ENCODE measurements at places on chromosomes 3 and 15. TPM values are rescaled to one million over a fixed set of nuclear protein-coding genes. Genes with fewer than 3 reads are reported as not detected.

- DNase-seq = no peak
Observed at GRCh38 chr15:41827290-41827879, 507 bp upstream of the JMJD7 start.

DNA sequence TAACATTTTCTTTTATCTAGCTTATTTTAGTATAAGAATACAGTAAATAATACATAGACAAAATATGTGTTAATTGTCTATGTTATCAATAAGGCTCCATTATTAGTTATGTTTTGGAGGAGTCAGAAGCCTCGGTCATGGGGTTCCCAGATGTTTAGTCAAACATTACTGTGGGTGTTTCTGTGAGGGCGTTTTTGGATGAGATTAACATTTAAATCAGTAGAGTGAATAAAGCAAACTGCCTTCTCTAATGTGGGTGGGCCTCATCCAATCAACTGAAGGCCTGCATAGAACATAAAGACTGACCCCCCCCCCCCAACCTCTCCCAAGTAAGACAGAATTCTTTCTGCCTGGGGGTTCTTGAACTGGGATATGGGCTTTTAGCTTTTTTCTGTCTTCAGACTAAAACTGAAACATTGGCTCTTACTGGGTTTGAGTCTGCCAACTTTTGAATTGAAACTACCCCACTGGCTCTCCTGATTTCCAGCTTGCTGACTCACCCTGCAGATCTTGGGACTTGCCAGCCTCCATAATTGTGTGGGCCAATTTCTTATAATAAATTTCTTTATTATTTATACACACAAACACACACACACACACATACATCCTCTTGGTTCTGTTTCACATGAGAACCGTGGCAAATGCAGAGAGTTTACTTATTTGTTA lies 192.0 kb downstream of the TPRG1 start:
- DNase-seq = peak; percentile 33

GRCh38 chr3:38039101-38039898 lies at the start of gene DLEC1:
TSS of gene DLEC1 (plus strand) at chr3:38039208. CDS start at chr3:38039226, 18 bp downstream.
- peak; percentile 47 for DNase-seq

- DNase-seq = no peak
Observed at GRCh38 chr3:196931828-196932587, 10.3 kb downstream of the NCBP2 start.

- DNase-seq = no peak
Observed at GRCh38 chr3:127215714-127216414, 22.9 kb downstream of the PRR23E start.

DNA sequence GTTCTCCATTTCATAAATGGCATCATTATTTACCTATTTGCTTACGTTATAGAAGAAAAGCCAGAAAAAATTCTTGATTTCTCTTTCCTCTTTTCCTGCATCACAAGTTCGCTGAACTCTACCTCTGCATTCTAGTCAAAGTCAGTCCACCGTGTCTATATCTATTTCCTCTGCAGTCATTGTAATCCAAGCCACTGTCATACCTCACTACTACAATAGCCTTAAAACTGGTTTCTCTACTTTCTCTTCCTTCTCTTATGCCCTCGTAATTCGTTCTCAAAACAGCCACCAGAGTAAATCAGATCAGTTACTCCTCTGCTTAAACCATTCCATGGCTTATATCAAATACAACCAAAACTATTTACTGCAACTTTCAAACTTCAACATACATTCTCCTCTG lies 13.4 kb upstream of the FAM81A start:
- DNase-seq = no peak

DNA sequence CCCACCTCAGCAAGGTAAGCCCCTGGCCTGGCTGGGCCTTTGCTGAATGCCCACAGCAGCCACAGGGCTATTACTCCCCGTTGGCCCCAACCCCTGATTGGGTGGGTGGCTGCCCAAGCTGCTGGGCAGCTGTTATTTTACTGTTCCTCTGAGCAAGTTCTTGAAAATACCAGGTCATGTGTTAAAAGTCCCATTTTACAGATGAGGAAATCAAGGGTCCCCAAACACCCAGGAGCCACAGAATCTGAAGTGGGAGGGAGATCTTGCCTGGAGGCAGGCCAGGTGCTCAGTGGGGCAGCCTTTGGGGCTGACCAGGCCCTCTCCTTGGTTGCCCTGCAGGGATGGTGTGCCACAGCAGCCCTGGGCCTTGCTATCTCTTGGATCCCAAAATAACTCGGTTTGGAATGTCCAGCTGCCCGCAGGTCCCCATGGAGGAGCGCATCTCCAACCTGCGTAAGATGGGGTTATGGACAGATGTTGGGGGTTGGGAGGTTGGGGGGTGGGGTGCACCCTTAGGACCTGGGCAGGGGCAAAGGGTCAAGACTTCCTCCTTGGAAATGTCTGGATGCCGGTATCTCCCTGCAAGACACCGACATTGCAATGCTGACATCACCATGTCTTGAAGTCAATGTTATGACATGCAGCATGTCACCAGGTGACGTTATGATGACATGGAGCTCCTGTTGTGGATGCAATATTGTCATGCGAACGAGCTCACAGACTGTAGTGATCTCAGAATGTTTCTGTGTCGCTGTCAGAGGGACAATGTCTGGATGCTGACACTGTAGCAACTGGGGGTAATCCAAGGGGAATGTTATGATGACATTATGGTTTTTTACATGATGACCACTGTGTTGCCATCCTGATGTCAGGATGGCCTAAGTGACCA lies 13.3 kb upstream of the CSPG4 start:
- no peak for DNase-seq

DNA sequence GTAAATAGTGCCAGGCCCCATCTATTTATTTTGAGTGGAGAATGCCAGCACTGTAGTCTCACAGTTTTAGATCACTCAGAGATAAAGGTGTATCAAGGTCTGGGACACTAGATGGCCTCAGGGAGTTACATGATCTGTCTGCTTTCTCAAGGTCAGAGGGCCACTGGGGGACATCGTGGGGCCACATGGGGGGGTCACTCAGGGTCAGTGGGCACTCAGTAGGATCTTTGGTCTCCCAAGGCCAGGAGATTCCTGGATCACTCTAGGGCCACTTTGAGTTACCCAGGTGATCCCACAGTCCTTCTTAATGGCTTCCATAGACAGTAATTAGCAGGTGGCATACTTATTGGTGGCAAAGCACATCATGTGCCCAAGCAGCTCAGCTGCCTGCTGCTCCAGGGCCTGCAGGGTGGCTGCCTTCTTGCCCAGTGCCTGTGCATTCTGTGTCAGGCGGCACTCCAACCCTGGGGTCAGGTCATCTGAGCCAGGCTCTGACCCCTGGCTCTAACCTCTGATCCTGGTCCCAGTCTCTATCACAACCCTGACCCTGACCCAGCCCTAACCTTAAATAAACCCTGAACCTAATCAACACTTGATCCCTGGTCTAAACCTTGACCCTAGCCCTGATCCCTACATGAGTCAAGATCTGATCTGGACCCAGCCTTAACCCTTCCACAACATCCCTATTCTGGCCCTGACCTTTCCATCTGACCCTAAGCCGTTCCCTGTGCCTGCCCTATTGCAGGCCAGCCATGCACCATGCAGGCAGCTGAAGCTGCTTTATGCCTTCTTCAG lies 1.8 kb upstream of the LAMB2 start:
- DNase-seq = no peak

DNA sequence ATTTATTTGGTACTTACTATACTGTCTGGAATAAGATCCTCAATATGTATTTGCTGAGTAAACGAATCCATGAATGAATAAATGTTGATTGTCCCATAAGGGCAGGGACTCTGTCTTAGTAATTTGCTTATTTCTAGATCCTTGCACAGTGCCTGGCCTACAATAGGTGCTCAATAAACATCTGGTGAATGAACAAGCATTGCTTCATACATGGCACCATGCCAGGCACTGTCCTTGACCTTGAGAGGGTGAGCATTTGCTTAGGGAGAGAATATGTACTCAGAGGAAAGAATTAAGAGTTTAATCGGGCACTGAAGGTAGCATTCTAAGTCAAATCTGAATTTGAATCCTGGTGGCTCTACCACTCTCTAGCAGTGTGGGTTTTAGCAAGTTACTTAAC lies 282.1 kb downstream of the THSD4 start:
- peak; percentile 5 for DNase-seq

Gene RBM6
- total RNA-seq = 49.0 TPM

Gene CNOT10
- total RNA-seq = 23.9 TPM

DNA sequence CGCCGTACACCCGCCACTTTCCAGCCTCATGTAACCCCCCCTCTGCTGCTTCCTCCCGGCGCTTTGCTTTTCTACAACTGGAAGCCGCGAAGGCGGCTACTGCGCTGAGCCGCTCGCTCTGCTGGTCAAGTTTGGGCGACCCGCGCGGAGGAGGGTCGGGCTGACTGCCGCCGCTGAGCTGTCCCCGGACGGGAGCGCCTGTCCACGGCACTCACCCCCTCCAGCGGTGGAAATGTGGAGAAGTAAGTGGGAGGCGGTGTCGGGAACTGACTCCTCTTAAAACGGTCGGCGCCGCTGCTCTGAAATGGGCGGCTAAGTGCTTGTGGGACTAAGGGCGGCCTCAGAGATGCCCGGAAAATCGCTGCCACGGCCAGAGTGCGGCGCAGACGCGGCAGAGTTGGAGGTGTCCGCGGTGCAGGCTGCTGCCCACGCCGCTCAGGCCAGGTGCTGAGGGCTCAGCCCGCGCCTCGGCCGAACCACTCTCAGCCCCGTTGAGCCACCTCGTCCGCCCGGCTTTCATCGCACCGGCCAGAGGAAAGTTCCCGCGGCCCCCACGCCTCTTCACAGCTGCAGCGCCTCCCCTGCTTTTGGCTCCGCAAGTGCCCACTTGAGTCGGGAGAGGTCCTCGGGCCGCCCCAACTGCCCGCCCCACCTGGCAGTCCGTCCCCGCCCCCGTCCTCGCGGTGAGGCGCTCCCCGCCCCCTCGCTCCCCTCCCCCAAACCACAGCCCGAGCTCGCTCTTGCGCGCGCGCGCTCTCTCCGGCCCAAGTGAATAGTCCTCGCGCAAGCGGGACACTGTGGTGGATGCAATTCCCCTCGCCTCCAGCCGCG lies at the start of gene EPHA6:
Gene EPHA6 (plus strand): TSS at position 775 of the 831 bp plus-strand sequence.
- peak; percentile 36 for DNase-seq

DNA sequence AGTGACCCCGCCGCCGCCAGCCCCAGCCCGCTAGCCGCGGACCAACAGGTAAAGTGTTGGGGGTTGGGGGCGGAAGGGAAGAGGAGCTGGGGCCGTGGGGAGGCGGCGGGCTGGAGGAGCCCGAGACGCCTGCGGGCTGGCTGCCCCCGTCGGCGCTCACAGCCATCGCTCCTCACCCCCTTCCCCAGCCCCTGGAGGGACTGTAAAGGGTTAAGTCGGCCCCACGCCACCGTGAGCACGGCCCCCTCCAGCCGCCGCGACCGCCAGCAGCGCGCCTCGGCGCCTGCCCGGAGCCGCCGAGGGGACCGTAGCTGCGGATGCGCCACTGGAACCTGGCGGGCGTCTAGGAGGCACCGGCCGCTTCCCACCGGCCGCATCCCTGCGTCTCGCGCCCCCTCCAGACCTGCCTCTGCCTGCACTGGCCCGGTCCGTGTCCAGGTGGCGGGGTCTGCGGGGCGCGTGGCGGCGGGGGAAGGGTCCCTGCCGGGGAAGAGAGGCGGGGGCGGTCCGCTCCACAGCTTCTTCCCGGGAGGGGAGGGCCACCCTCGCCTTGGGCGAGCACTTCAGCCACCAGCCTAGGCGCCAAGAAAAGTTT lies 522 bp downstream of the MED12L start:
- DNase-seq = peak; percentile 6

DNA sequence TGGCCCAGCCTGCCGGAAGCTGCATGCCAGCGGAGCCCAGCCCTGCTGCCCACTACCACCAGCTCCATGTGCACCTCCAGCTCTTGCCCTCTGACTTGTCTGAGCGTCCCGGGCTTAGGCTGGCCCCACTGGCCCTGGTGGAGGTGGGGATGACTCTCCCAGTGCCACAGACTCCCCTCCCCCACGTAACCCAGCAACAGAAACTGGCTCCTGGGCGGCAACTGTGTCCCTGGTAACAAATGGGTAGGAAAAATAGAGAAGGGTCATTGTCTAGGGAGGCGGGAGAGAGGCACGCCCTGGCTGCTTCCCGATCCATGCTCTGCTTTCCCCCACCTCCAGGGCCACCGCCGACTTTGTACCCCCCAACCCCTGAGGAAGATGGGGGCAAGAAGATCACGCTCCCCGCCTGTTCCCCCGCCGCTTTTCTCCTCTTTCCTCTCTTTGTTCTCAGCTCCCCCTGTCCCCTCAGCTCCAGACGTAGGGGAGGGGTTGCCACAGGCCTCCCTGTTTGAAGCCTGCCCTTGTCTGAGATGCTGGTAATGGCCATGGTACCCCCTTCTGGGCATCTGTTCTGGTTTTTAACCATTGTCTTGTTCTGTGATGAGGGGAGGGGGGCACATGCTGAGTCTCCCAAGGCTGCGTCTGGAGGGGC lies 10.8 kb upstream of the SEMA3B start:
- no peak for DNase-seq

Data from astrocyte (in vitro differentiated cells and primary cell).